Stimulated activated naive B cell treated with anti-CD40 and anti-IgM and Interleukin-4, amounts not matched to agents 10 μg/mL and 1 μg/mL and 100 μg/mL, for 72 hours (primary cell): ENCODE measurements at places on chromosomes 3 and 15.
A peak's percentile ranks its signal among the peaks of the same experiment; 100 is the strongest.

- no peak for DNase-seq
Measured at GRCh38 chr3:32998631-32999451, 47.4 kb downstream of the CCR4 start.

GRCh38 chr3:65402597-65402996 lies 636.1 kb downstream of the MAGI1 start:
- no peak for DNase-seq

GRCh38 chr3:193970773-193971206 lies 165.2 kb upstream of the HES1 start:
- no peak for DNase-seq

- no peak for DNase-seq
Measured at GRCh38 chr15:48719668-48720067, 74.2 kb upstream of the FBN1 start.

GRCh38 chr3:9669720-9670432 lies 20.6 kb downstream of the MTMR14 start:
- no peak for DNase-seq

- DNase-seq: no peak
Measured at GRCh38 chr15:36356466-36356865, 223.0 kb upstream of the CDIN1 start.

GRCh38 chr3:38724392-38724736 lies 74.9 kb upstream of the SCN5A start:
- DNase-seq: no peak

DNA sequence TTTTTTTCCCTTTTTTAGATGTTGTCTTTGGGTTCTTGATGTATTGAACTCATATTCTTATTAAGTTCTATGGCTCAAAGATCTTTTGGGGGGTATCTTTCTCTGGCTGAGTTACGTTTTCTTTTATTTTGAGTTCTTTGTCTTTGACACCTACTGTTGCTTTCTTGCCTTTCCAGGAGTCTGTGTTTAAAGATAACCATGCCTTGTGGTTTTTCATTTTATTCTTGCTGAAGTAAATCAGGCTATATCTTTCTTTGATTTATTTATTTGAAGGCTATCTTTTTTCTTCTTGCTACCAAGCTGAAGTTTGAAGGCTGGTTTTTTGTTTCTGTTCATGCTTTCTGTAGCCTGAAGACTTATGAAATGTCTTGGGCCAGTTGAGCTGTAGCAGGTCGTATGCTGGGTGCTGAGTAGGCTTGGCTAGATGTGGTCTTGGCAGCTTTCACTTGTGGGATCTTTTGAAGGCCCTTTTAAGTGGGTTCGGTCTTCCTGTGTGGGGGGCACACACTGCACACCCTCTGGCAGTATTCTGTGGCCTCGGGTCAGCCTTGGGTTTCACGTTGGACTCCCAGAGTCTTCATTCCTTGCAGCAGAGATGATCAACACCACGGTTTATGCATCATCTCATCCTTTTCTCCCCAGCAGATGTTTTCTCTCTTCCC lies 17.5 kb downstream of the SLCO3A1 start:
- DNase-seq: no peak

GRCh38 chr3:120147072-120147871 lies 53.0 kb upstream of the GSK3B start:
- DNase-seq: peak; percentile 11

DNA sequence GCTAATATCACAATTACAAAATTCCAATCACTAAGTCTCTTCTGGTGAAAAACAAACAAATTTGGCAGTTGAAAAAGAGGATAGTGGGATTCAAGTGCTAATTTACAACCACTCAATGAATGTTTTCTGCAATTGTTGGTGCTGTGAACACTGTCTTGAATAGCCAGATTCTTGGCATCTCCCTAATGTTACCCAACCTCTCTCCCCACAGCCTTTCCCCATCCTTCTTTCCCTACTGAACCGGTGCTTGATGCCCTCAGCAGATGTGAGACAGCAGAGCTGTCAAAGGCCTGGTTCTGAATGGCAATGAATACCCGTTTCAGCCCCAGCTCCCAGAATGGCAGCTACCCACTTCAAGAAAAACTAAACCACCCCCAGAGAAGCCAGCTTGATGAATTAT lies 22.5 kb upstream of the BHLHE40 start:
- DNase-seq: no peak

DNA sequence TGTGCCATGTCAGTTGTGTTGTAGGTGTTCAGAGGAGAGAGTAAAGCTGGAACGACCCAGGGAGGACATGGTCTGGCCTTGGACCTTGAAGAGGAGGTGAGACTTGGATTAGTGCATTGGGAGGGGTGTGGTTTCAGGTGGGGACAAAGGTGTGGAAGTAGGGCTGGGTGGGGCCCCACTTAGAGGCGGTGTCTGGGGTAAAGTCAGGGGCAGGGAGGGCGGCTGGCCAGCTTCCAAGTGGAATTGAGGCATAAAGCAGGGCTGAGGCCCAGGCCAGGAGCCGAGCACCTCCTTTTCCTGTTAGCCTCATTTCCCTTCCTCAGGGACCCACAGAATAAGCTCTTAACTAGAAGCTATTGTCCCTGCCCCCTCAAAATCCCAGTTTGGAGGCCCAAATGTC lies 36.2 kb upstream of the FLNB start:
- no peak for DNase-seq

DNA sequence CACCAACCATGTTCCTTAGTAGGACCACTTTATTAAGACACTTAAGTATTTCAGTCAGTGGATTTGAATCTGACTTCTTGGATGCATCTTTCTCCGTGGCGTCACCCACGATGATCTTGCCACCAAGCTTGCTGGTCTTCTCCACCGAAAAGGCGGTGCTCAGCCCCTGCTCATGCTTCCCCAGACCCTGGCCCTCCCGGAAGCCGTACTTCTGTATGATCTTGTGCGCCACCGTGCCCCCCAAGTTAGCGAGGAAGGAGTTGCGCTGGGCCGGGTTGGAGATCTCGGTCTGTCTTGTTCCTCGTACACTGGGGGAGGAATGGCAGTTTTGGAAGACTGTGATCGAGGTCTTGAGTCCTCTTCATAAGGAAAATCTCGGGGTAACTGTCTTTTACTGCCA lies 213.4 kb upstream of the NANOGP8 start:
- DNase-seq: no peak

DNA sequence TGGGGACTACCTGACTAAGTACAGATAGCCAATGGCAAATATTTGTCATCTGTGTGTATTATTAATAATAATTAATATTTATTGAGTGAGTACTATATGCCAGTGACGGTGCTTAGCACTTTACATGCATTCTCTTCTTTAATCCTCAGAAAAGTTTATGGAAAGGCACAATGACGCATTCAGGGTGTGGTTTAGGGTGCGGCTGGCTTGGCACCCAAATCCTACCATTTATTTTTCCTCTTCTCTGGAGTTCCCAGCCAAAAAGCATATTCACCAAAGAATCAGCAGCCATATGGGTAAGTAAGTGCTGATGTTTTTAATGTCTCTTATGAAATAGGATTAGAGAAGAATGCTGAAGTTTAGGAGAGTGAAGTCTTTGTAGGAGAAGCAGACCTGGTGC lies 140.4 kb upstream of the TP63 start:
- DNase-seq: no peak

DNA sequence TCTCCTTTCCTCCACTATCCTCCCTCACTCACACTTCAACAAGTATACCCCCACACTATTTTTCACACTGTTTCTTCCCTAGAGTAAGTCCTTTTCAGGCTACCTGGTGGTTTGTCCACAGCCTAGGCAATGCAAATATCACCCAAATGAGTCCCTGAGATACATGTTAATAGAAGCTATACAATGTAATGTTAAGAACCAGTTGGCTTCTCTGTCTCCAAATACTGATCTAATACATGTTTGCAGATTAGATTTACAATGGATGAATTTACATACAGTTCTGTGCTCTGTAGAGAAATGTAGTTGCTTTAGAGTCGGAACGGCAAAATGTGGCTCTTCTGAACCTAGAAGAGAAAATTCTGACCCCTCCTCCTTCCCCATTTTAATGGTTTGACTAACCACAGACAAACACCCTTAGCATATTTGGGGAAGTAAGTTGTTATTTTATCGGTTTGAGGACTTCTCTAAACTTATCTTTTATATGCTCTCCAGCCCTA lies 63.6 kb upstream of the MBNL1 start:
- DNase-seq: no peak

GRCh38 chr15:71443538-71443937 lies 328.3 kb downstream of the THSD4 start:
- no peak for DNase-seq

- DNase-seq: no peak
Measured at GRCh38 chr3:42488687-42489086, 13.8 kb upstream of the VIPR1 start.

DNA sequence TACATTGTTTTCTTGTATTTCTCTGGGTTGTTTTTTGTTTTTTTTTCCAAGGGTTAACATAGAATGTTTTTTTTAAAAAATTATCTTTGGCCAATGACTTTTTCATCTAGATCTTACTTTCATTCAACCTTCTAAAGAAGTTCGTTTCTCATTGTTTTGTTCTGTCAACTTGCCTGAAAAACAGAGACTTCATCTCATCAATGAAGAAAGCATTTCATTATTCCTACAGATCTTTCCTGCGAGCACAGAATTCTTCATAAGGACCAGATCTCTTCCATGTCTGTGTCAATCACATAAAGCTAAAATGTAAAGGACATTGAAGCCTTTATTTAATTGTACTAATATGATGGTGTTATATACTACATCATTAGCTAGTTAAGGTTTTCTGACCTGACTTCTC lies 9.7 kb upstream of the EIF3J start:
- DNase-seq: no peak

GRCh38 chr3:195905970-195906864 lies 2.1 kb downstream of the TNK2 start:
- DNase-seq: no peak

DNA sequence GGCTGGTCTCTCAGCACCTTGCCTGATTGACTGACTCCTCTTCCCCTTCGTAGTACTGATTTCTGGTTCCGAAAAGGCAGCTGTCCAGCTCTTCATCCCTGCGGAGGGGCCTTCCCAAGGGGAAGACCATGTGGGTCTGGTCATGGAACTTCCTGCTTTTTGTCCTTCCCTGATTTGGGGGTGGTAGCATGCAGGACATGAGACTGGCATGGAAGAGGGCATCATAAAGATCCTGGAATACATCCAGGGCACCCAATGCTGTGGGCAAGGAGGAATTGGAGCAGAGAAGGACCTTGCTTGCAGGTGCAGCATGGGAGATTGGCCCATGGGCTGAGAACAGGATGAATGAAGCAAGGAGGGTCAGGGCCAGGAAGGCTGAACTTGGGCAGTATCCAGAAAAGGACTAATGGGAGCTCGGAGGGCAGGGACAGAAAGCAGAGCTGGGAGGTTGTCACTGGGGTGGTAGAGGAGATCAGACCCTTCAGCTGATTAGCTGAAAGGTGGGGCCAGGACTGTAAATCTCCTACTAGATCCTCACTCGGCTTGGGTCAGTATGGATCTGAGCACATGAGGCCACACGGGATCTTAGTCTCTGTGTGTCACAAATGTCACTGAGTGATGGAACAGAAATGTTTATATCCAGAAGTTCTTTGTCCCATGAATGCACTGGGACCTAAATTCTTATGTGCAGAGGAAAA lies 59.5 kb downstream of the AMOTL2 start:
- no peak for DNase-seq

DNA sequence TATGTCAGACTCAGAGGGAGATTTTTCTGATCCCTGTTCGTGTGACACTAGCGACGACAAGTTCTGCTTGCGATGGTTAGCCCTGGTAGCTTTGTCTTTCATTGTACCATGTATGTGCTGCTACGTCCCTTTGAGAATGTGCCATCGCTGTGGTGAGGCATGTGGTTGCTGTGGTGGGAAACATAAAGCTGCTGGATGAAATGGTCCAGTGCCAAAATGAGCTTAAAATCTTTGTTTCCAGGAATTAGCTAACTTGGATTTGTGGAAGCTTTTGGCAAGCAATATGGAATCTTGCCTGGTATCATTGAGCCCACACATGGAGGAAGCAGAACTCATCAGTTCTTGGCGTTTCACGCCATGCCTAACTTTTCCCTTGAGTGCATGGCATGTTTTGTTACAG lies 98.8 kb downstream of the SPRED1 start:
- DNase-seq: no peak

GRCh38 chr3:138824114-138824506 lies 10.6 kb downstream of the PIK3CB start:
- no peak for DNase-seq

GRCh38 chr15:75696311-75696720 lies 16.3 kb downstream of the CSPG4 start:
- peak; percentile 39 for DNase-seq

DNA sequence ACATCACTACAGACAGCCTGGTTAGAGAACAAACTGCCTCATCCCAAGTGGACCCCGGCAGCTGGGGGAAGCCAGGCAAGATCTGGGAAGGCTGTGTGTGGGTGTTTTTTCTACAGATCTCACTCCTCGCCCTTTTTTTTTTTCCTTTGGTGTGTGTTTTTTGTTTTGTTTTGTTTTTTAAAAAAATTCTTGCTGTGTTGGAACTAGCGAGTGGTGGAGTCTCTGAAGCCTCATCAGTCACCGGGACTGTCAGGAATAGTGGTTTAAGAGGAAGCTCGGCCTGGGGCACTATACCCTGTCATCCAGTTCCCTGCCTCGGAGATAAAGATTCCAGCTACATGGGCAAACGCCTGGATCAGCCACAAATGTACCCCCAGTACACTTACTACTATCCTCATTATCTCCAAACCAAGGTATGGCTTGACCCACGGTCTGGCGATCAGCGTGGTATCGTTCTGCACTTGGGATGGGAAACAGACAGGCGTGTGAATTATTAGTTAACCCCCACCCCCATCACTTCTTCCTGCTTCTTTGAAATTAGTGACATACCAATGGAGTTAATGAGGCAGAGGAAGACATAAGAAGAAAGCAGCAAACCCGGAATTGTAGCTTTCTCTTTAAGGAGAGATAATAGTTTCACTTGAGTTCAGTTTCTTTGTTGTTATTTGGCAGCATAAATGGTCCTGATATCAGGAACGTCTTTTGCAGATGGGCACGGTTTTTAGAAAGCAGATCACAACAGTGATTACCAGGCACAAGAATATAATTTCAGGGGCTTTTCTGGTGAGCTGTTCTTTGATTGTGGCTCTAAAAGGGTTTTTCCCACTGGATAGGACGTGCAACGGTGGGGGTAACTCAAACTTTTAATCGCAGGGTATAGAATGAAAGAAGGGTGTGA lies 722 bp downstream of the RBMS3 start:
- peak; percentile 34 for DNase-seq

DNA sequence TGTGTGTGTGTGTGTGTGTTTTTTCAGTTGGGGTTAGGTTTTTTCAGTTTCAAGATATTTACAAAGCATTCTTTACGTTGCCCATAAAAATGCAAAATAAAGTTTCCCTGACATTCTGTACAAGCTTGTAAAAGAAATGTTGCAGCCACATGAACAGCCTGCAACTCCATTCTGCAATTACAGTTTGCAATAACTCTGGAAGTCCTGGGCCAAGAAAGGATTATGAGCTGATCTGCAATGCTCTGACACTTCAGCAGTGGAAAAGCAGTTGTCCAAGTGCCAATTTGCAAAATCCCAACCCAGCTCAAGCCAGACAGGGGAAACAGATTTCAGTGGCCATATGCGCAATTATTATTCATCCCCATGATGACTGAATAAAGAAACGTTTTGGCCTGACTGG lies 322.1 kb downstream of the MEX3B start:
- DNase-seq: no peak
